Right ventricle myocardium inferior (tissue), 1 donor: ENCODE measurements at places on chromosomes 3 and 15. TPM values are rescaled to one million over a fixed set of nuclear protein-coding genes. Genes with fewer than 3 reads are reported as not detected.

DNA sequence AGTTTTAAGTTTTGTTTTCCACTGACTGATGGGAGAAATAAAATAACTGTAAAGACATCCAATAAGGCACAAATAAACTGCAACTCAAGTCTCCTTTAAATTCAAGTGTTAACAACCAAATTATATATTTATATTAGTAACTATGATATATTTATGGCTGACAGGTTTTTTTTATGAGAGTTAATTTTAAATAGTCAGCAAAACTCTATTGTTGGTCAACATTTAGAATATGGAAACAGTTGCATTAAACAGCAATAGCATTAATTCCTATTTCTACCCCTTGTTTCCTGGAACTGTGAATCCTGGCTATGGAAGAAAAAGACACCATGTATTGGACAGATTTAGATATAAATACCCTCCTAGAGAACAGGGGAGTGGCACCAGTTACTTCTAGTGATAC, 16.5 kb upstream of the DIPK2A start:
- no peak for DNase-seq

GRCh38 chr3:134441321-134441720, 44.5 kb downstream of the ANAPC13 start:
- DNase-seq, result no peak

DNA sequence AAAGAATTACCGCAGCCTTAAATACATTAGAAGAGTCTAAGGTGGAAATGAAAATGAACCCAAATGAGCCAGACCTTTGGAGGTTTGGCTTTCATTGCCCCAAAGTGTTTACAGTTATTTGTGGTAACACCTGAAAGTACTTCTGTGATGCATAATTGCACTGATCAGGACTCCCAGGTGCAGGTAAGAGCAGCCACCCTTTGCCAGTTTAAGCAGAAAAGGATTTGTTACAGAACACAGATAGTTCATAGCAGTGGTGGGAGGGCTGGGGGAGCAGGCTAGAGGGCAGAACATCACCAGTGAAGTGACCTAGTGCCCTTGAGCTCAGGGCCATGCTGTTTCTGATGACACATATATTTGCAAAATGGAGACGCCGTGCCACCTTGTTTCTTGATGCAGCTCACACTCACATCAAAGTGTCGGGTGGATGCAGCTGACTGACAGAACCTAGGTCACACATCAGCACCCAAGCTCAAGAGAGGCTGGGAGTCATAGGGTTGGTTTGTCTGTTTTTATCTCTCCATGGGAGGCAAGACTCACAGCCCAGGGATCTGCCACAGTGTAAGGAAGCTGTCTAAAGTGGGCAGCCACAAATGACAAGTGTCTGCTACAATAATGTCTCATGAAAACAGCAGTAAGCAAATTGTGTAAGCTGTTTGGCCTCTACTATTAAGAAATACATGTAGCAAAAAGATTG, 49.1 kb downstream of the NEK11 start:
- DNase-seq, result no peak

DNA sequence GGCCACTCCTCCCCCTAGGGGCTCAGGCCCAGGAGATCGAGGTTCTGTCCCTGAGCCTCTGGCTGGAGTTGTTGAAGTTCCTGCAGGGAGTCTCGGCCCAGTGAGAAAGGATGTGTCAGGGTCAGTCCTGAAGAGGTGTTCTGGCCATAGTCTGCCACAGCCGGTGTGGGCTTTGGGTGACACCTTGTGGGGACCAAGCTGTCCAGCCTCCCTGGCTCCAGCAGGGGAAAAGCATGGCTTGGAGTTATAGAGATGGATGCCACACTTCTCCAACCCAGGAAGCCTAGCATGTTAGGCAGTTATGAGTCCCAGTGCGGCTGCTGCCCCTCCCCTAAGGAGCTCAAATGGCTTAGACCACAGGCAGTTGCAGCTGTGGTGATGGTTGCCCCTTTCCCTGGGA, 945.6 kb upstream of the GBE1 start:
- DNase-seq, result no peak

- no peak for DNase-seq
Measured at GRCh38 chr3:18501679-18502343, 76.7 kb upstream of the SATB1 start.

DNA sequence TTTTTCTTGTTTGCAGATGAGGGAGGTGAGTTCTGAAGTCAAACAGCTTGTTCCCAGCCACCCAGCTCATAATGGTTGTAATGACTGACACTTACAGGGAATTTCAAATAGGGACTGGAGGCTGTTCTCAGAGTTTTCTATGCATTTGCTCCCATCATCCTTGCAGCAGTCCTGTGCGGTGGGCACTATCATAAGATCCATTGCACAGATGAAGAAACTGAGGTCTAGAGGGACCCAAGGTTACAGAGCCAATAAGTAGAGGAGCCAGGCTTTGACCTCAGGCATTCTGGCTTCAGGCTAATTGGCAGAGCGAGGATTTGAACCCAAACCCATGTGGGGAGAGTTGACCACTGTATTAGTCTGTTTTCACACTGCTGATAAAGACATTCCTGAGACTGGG, 32.4 kb downstream of the FAH start:
- DNase-seq, result no peak

GRCh38 chr15:48408327-48408726, 77.1 kb downstream of the DUT start:
- no peak for DNase-seq

GRCh38 chr15:51766341-51766740, 14.9 kb downstream of the TMOD2 start:
- DNase-seq, result no peak

DNA sequence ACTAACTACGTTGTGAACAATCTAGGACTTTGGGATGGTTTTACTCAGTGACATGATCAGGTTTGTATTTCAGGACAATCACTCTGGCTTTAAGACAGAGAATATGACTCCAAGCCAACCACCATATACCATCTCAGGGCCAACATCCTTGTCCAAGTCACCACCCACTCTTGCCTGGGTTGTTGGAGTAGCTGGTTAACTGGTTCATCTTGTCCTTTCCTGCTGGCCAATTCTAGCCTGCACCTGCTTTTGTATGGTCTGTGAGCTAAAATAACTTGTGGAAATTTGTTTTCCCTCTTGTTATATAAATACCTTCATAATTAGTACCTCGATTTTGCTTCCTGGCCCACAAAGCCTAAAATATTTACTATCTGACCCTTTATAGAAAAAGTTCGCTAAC, 306.8 kb upstream of the STT3B start:
- no peak for DNase-seq

GRCh38 chr3:183555541-183556081, at the start of gene KLHL6:
Gene KLHL6 (minus strand): TSS chr3:183555706. CDS start chr3:183555653, 53 bp downstream.
- DNase-seq, result peak; percentile 75

GRCh38 chr3:143040261-143040879, 39.0 kb downstream of the U2SURP start:
- DNase-seq, result no peak

DNA sequence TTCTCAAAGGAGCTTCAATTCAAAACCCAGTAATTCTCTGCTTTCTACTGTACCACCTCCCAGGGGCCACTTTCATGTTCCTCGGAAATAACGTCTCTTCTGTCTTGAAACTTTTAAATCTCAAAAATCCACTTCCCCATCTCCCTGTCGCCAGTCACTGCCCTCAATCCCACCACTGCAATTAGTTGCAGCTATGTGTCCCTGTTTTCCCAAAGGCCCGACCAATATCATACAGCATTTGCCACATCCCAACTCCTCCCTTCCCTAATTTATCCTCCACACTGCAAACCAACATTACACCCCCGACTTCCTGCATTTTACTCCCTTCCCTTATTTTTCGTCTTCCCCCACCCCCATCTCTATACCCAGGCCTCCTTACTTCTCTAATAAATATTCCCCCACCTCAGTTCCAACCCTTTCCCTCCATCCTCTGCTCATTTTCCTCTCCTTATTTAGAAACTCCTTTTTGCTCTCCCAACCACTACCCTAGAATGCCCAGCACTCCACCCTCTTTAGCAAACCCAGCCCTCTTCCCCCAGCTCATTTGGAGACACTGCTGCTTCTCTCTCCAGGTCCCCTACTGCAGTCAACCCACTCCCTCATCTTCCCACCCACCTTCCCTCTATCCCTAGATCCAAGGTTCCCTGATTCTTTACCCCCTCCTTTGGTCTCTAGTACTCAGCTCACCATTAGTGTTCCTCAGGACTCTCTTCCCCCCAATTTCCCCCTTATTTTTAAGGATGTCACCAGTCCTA, 1.1 kb downstream of the NPTN start:
- DNase-seq, result no peak

DNA sequence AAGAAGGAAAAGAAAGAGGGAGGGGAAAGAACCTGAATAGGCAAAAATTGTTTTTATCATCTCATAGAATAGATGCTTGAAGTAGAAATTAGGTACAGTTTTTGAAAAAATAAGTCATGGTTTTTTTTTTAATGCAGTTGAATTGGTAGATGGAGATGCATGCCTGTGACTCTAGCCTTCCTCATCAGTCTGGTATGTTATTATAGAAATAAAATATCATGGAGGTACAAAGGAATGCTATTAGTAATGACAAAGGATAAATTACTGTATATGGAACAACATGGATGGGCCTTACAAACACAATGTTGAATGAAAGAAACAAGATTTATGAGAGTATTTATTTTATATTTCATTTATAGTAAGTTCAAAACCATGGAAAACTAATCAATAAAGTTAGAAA, 162.4 kb upstream of the GALNT15 start:
- no peak for DNase-seq

DNA sequence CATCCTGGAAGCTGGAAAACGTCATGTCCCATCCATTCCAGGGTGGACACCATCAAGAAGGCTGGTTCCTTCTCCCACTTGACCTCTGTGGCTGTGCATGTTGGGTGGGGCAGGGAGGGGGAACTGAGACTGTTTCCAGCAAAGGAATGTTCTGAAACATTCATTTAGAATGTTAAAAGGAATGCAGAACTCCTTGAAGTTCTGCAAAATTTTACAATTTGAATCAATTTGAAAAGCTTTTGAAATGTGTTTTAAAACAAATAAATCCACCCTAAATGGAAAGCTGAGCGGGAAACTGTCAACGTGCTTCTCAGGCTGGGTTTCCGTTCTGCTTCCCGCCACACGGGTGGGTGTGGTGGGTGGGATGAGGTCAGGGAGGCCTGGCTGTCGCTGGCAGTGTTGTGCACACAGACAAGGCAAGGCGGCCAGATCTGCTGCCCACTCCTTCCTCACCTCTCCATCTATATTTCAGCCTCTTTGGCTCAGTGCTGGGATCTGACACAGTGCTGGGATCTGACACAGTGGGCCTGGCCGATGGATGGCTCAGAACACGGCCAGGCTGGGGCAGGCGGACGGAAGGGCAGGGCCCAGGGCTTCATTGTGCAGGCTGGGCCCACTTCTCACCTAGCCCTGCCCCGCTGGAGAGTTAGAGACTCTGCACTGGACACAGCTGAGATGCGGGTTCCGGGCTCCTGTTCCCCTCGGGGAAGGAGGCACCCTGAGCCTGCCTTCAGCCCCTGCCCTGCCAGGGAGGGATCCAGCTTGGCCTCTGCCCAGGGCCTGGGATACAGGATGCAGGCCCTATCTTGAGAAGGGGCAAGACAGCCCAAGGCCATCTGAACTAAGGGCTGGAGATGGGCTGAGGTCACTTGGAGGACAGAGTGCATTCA, 110.4 kb downstream of the TMEM266 start:
- no peak for DNase-seq

DNA sequence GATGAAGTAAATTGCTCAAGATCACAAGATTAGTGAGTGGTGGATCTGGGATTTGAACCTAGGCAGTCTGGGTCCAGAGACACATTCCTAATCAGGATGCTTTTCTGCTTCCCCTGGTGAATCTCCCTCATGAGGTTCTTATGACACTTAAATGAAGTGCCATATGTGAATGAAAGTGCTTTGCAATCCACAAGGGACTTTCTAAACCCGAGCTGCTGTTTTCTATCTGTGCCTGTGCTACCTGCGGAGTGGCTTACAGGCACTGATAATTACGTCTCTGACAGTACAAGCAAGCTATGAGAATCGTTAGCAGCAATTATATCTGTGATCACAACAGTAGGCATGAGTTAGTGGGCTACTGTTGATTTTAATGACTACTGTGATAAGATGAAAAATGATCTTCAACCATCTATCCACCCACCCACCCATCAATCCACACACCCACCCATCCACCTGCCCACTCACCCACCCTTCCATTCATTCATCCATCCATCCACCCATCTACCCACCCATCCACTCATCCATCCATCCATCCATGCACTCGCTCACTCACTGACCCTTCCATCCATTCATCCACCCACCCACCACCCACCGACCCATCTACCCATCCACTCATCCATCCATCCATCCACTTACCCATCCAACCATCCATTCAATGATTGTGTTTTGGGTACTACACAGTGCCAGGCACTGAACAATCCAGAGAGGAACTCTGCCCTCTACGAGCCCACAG, 51.8 kb downstream of the ATP2B2 start:
- DNase-seq, result peak; percentile 35

DNA sequence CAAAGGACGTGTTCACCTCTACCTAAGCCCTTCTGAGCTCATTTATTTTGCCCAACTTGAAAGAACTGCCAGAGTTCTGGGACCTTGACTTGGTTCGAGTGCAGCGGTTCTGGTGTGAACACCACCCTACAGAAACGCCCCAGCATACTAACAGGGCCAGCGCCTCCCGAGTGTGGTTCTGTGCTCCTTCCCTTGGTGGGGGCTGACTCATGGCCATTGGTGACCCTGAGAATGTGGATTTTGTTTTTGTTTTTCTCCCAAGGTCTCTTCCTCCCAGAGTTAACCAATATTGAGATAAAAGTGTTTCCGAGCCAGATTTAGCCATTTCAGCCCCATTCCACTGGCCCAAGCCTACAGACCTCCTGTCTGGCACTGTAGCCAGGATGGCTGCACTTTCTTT, 27.9 kb downstream of the SEMA7A start:
- DNase-seq, result no peak

DNA sequence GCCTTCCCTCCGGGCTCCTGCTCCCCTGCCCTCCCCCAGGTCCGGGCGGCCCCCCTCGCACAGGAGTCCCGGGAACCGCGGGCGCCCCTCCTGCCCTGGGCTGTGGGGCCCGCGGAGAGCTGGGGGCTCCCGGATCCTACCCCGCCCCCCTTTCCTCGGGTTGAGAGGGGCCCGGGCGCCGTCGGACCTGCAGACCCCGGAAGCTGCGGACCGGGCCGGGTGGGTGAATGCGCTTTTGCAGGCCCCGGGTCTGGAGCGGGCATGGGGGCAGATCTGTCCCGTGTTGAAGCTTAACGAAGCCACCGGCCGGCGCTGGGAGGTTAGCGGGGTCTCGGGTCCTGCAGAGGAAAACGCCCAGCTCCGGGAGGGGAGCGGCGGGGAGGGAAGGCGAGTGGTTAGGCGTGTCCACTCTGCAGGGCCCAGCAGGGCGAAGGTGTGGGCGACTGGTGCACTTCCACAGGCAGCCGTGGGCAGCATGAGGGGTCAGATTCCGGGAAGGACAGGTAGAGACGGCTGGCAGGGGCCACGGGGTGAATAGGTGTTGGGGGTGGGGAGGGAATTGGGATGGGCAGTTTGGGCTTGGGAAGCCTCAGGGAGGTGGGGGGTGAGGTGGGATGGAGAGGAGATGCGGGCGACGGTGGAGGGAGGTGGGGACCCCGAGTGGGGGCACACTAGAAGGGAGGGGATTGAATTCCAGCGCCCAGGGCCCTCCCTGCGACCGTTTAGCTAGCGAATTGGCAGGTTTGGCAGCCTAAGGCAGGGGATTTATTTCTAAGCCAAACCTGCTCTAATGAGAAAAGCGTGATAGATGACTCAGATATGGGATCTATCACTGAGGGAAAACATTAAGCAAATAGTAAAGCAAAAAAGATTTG, 635 bp downstream of the CD276 start:
- no peak for DNase-seq

Gene ZNF80
- not detected for total RNA-seq

Gene SEMA5B
- total RNA-seq, result 5.2 TPM

Gene DUOXA2
- not detected for total RNA-seq

Gene BFSP2
- not detected for total RNA-seq

Gene ANKRD34C
- total RNA-seq, result 0.11 TPM

Gene RBM5
- total RNA-seq, result 66.5 TPM
